ENCODE measurements at places on chromosomes 13 and 19. TPM values are rescaled to one million over a fixed set of nuclear protein-coding genes. Genes with fewer than 3 reads are reported as not detected.

Gene CD79A
- polyA plus RNA-seq: 0.32 TPM

DNA sequence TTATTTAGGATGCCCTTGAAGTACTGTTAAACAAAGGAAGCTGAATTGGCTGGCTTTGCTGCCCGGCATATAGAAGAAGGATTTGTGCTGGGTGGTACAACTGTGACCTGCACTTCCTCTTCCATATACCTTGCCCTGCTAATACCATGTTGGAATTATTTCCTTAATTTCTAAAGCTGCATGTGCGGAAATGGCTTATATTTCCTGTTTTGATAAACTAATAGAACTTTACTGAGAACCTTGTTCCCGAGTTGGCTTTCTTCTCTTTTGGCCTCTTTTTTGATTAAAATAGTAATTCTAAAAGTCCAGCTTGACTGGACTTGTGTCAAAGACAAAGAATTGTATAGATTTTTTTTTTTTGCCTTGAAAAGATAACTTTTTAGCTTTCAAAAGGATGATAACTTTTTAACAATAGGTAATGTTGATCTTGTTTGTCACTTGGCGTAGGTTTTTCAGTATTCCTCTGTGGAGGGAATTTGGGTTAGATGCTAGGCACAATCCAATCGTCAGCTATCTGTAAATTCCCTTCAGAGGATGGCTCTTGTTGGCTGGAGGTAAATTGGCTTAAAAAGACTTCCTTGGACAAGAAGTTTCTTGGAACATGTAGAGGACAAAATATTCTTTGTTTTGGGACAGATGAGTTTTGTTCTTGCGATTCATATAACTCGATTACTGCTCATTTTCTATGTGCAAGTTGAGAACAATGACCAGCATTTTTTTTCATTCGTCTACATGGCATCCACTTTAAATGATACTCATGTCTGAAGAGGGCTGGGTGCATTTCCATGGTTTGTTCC, 41.4 kb downstream of the COL4A2 start:
- DNase-seq: peak; percentile 80

Gene ZNF100
- 1.8 TPM for polyA plus RNA-seq

- DNase-seq: peak; percentile 75
These were observed at the start of gene GEMIN7 for GRCh38 chr19:45079063-45079910. Gene GEMIN7, plus strand, starts transcription at chr19:45079260. Its CDS starts 10,855 bp downstream, at chr19:45090115.

- peak; percentile 57 for DNase-seq
These were observed 110.9 kb downstream of the IER2 start for GRCh38 chr19:13260883-13261653.

DNA sequence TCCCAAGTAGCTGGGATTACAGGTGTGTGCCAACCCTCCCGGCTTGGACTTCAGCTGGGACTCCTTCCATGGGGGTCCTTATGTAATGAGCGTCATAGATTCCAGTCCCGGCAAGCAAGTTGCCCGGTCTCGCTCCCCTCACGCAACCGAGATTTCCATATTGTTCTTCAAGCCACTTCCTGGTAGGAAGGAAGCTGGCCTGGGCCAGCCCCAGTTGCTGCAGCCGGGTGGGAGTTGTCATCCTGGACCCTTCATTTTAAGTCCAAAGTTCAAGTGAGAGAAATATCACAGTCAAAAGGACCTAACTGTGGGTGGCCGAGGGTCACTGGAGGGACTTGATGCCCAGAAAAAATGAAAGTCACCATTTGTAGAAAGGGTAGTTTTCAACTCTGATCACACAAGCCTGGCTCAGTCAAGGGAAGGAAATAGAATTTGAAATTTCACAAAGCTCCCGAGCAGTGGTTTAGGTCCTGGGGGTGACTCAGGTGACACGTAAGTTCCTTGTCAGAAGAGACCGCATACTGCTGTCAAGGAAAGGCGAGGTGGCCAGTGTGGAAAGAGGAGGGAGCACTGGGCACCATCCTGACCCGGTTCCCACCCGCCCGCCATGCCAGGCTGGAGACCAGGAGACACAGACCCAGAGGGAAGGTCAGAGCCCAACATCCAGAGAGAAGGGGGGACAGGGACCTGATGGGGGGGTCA, 5.3 kb downstream of the FGF21 start:
- peak; percentile 48 for DNase-seq

All from endothelial cell of umbilical vein (primary cell).